ENCODE measurements at places on chromosomes 4 and X. TPM values are rescaled to one million over a fixed set of nuclear protein-coding genes. Genes with fewer than 3 reads are reported as not detected.

DNA sequence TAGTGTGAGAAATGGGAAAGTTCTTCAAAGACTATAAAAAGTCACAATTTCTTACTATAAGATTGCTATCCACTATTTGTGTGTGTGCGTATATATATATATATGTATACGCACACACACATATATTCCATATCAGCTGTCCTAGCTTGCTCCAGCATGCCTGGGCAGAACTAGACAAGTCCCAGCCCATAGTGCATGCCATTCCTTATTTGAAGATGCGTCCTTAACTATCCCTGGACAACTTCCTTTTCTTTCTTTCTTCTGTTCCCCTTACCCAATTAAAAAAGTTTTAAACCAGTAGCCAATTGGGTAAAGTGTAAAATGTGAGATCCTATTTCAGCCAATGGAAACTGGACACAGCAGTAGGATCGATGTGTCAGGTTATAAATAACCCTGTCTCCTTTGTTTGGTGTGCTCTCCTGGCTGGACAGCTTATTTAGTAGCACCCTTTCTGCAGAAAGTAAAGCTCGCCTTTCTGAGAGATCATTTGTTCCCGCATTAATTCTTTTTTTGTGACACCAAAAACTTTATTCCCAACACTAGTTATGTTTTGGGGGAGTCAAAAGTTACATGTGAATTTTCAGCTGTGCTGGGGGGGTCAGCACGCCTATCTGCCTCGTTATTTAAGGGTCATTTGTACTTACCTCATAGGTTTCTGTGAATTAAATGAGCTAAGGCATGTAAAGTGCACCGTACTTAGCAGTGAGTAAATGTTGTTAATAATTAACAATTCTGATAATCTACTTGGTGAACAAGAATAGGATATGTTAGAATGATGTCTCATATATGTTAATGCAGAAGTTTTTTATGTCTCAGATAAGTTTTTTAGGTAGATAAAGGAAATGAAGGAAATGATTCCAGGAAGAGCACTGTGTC, 40.9 kb downstream of the KDM6A start:
- no peaks in the 10 kb centered on the region for H3K27me3 ChIP-seq
- H3K4me1 ChIP-seq: peaks cover 39% of the 10 kb centered on the region
- H3K27ac ChIP-seq: peak overlapping the region; percentile 37
- no peak overlapping the region for H3K4me3 ChIP-seq
- no peaks in the 10 kb centered on the region for H3K36me3 ChIP-seq

GRCh38 chrX:23742174-23742696, 841 bp downstream of the ACOT9 start:
- H3K27ac ChIP-seq: peak overlapping the region; percentile 91
- H3K27me3 ChIP-seq: no peaks in the 10 kb centered on the region
- no peak overlapping the region for H3K4me3 ChIP-seq
- H3K4me1 ChIP-seq: no peaks in the 10 kb centered on the region
- DNase-seq: peak; percentile 45
- no peaks in the 10 kb centered on the region for H3K36me3 ChIP-seq

GRCh38 chr4:168498251-168498650, 1.4 kb downstream of the PALLD start:
- no peak overlapping the region for H3K4me3 ChIP-seq
- H3K36me3 ChIP-seq: no peaks in the 10 kb centered on the region
- no peak for DNase-seq
- H3K27me3 ChIP-seq: no peaks in the 10 kb centered on the region
- no peaks in the 10 kb centered on the region for H3K4me1 ChIP-seq

DNA sequence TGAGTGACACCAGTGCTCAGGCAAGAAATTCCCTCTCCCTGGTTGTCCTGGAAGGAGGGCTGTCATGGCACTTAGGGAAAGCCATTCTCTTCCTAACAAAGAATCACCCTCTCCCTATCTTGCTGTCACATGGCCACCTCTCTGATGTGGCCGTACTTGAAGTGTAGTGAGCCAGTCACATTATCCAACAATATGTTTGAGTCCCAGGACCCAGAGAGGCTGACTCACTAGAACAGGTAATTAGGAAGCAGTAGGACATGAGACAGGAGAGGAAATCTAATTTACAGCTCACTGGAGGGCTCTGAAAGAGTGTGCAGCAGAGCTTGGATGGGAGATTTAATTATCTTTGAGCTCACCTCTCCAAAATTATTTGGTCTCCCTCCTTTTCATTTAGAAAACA, 299.1 kb downstream of the ARHGAP24 start:
- no peak overlapping the region for H3K4me3 ChIP-seq
- H3K27me3 ChIP-seq: no peaks in the 10 kb centered on the region
- no peaks in the 10 kb centered on the region for H3K4me1 ChIP-seq
- no peak overlapping the region for H3K27ac ChIP-seq
- no peaks in the 10 kb centered on the region for H3K36me3 ChIP-seq

- no peaks in the 10 kb centered on the region for H3K4me1 ChIP-seq
Observed at GRCh38 chr4:80204433-80205011, 7.2 kb downstream of the PRDM8 start.

DNA sequence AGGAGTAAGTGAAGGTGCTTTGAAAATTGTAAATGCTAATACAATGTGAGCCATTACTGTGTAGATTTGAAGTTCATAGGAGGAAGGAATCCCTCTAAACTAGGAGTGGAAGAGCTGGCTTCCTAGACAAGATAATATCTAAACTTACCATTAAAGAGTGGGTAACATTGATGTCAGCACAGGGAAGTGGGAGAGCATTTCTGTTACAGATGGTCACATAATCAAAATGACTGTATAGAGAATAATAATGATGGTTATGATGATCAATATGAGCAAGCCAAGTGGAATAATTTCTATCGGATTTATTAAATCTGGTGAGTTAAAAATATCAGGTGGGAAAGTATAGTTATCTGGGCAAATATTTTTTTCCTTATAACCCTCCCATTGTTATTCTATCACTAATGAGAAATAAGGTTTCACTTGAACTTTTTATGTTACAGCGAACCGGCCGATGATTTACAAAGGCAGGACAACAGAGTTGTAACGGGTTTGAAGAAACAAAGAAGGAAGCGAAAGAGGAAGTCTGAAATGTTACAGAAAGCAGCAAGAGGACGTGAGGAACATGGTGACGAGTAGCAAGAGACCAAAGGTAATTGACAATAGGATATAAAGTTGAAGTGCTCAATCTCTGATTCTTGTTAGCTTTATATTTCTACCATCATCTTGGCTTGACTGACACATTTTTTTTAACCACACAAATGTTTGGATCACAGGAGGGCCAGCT, 43.5 kb downstream of the FMR1NB start:
- peaks cover 6% of the 10 kb centered on the region for H3K27me3 ChIP-seq
- no peaks in the 10 kb centered on the region for H3K36me3 ChIP-seq
- no peaks in the 10 kb centered on the region for H3K4me1 ChIP-seq
- no peak overlapping the region for H3K27ac ChIP-seq
- no peak overlapping the region for H3K4me3 ChIP-seq
- DNase-seq: no peak

- no peak overlapping the region for H3K4me3 ChIP-seq
- H3K36me3 ChIP-seq: no peaks in the 10 kb centered on the region
- no peak overlapping the region for H3K27ac ChIP-seq
- peaks cover 6% of the 10 kb centered on the region for H3K4me1 ChIP-seq
Observed at GRCh38 chr4:183721207-183722081, 62.4 kb downstream of the TRAPPC11 start.

- H3K36me3 ChIP-seq: no peaks in the 10 kb centered on the region
- no peak within 1 kb of the TSS for H3K4me3 ChIP-seq
- no peak within 1 kb of the TSS for H3K27ac ChIP-seq
- peaks cover 21% of the 10 kb centered on the region for H3K4me1 ChIP-seq
- peak; percentile 16 for DNase-seq
- peaks cover 34% of the 10 kb centered on the region for H3K27me3 ChIP-seq
Observed at GRCh38 chr4:121072224-121073003, at the start of gene NDNF. Gene NDNF, minus strand, starts transcription at chr4:121072535. Its CDS starts 26,698 bp downstream, at chr4:121045837.

DNA sequence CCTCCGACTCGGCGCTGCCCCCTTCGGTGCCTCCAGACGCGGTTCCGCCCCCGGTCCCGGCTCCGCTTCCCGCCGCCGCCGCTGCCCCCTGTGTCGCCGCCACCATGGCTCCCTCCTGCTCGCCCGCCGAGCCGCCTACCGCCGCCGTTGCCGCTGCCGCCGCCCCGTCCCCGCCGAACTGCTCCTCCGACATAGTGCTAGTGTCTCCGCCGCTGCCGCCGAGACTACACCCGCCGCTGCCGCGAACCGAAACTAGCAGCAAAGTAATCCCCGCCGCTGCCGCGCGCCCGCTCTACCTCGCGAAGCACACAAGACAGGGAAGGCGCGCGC, 340 bp downstream of the HNRNPD start:
- H3K4me3 ChIP-seq: peak overlapping the region; percentile 86
- DNase-seq: no peak
- peak overlapping the region; percentile 100 for H3K27ac ChIP-seq
- H3K4me1 ChIP-seq: peaks cover 52% of the 10 kb centered on the region
- no peaks in the 10 kb centered on the region for H3K36me3 ChIP-seq

DNA sequence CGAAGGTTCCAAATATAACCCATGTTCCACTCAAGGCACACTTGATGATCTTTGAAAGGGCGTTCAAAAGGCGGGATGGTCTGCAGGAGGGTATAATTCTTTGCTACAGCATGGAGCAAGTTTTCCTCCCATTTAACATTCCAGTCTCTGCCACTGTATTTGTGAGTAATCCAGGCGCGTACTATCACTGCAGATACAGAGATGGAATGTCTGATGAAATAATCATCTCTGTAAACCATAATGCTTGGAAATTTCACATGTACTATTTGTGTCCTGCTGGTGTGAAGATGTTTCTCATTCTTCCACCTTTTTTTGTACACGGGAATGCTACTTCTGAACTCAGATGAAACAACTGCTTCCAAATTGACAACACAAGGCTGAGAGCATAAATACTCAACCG, 15.5 kb downstream of the SEL1L3 start:
- no peaks in the 10 kb centered on the region for H3K4me1 ChIP-seq
- no peak overlapping the region for H3K4me3 ChIP-seq
- DNase-seq: no peak
- H3K36me3 ChIP-seq: no peaks in the 10 kb centered on the region

DNA sequence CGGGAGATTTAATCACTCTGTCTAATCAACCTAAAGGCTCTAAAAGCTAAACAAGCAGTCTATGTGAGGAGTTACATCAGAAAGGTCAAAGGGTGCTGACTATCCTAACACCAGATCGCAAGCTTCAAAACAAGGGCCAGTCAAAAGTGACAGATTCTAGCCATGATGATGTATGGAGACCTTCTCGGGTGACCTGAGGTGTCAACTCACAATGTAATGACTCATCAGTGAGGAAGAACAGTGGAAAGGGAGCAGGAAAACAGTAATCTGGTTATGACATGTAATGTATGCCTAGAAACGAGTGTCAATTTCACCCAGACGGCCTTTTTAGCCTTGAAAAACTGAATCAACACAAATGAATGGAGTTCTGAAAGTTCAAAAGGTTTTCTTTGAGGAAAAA, 375.3 kb downstream of the IDS start:
- H3K27ac ChIP-seq: no peak overlapping the region
- no peaks in the 10 kb centered on the region for H3K27me3 ChIP-seq
- H3K4me1 ChIP-seq: no peaks in the 10 kb centered on the region
- no peak overlapping the region for H3K4me3 ChIP-seq

DNA sequence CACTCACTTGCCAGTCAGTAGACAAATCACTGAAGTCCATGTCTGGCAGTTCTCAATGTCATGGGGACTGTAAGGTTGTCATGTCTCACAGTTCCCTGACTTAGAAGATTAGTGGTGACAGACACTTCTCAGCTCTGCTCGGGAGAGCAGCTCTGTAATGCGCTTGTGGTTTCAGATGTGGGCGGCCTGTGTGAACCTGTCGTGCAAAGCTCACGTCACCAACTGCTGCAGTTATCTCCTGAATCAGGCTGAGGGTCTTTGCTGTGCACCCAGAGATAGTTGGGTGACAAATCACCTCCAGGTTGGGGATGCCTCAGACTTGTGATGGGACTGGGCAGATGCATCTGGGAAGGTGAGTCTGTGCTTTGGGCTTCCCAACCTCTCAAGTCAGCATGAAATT, at the start of gene IL9R:
IL9R (plus strand) TSS at position 261 of the 400 bp plus-strand sequence; CDS start at position 325, 64 bp downstream.
- DNase-seq: no peak
- no peaks in the 10 kb centered on the region for H3K36me3 ChIP-seq
- no peaks in the 10 kb centered on the region for H3K4me1 ChIP-seq
- no peaks in the 10 kb centered on the region for H3K27me3 ChIP-seq

DNA sequence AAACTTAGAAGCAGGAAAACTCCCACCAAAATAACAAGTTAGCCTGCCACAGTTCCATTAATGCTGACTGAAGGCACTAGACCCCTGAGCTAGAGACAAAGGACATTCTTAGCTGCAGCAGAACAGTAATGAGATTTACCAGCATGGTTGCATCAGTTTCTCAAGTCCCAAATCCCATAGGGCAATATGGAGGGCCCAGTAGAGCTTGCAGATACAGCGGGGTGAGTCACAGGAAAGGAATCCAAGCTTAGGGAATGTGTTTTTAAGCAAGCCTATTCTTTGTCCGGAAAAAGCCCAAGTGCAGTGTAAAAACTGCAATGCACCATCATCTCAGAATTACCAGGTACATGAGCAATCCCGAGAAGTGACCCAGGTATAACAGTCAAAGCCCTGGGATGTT, 51.3 kb upstream of the EXOC1L start:
- H3K27me3 ChIP-seq: no peaks in the 10 kb centered on the region
- H3K4me3 ChIP-seq: no peak overlapping the region
- H3K36me3 ChIP-seq: no peaks in the 10 kb centered on the region

- peak overlapping the region; percentile 66 for H3K27ac ChIP-seq
- H3K4me1 ChIP-seq: peaks cover 38% of the 10 kb centered on the region
- H3K36me3 ChIP-seq: no peaks in the 10 kb centered on the region
- DNase-seq: peak; percentile 11
- H3K27me3 ChIP-seq: no peaks in the 10 kb centered on the region
- H3K4me3 ChIP-seq: peak overlapping the region; percentile 64
Observed at GRCh38 chr4:140372751-140373327, 607 bp upstream of the SCOC start.

DNA sequence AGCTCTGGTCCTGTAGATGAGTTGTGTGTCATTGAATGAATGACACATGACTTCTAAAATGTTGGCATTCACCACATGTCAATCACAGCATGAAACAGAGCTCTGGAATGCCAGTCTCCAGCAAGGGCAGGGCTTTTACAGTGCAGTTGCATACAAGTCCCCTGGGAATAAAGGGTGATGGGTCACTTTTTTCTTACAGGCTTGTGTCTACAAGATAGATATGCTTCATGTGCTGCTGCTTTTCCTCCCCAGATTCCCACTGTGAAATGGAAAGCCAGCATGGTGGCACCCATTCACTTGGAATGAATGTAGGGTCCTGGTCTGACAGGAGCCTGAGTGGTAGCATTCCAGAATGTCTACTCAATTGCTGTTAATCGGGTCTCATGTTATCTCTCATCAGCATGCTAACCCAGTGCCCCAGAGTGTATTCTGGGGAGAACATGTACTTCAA, 159.1 kb upstream of the KIT start:
- no peaks in the 10 kb centered on the region for H3K27me3 ChIP-seq
- H3K4me1 ChIP-seq: no peaks in the 10 kb centered on the region
- H3K27ac ChIP-seq: no peak overlapping the region
- H3K36me3 ChIP-seq: no peaks in the 10 kb centered on the region
- DNase-seq: no peak
- no peak overlapping the region for H3K4me3 ChIP-seq

- H3K4me3 ChIP-seq: no peak overlapping the region
- no peak for DNase-seq
- H3K27ac ChIP-seq: no peak overlapping the region
- no peaks in the 10 kb centered on the region for H3K27me3 ChIP-seq
- H3K36me3 ChIP-seq: no peaks in the 10 kb centered on the region
Observed at GRCh38 chr4:115711575-115711974, 598.2 kb upstream of the NDST4 start.

- peaks cover 4% of the 10 kb centered on the region for H3K27me3 ChIP-seq
- DNase-seq: peak; percentile 41
- no peak overlapping the region for H3K27ac ChIP-seq
- H3K4me3 ChIP-seq: no peak overlapping the region
- H3K4me1 ChIP-seq: no peaks in the 10 kb centered on the region
Observed at GRCh38 chrX:58025979-58026378, 115.7 kb upstream of the ZXDA start.

GPR143 gene
- 1.7 TPM for total RNA-seq

FRMD7 gene
- total RNA-seq: 0.06 TPM
